ENCODE measurements at places on chromosomes 4 and X. TPM values are rescaled to one million over a fixed set of nuclear protein-coding genes. Genes with fewer than 3 reads are reported as not detected.
A peak's percentile ranks its signal among the peaks of the same experiment; 100 is the strongest.

GABRG1 gene
- not detected for total RNA-seq

HTR2C gene
- not detected for total RNA-seq

SH2D1A gene
- 1.1 TPM for total RNA-seq

EMCN gene
- 46.1 TPM for total RNA-seq

DNA sequence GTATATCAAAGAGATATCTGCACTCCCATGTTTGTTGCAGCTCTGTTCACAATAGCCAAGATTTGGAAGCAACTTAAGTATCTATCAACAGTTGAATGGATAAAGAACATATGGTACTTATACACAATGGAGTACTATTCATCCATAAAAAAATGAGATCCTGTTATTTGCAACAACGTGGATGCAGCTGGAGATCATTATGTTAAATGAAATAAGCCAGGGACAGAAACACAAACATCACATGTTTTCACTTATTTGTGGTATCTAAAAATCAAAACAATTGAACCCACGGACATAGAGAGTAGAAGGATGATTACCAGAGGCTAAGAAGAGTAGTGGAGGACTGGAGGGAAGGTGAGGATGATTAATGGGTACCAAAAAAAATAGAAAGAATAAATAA lies 14.2 kb downstream of the IQCM start:
- no peak overlapping the region for H3K27ac ChIP-seq
- no peaks in the 10 kb centered on the region for H3K4me1 ChIP-seq
- no peaks in the 10 kb centered on the region for H3K36me3 ChIP-seq
- no peak for DNase-seq

DNA sequence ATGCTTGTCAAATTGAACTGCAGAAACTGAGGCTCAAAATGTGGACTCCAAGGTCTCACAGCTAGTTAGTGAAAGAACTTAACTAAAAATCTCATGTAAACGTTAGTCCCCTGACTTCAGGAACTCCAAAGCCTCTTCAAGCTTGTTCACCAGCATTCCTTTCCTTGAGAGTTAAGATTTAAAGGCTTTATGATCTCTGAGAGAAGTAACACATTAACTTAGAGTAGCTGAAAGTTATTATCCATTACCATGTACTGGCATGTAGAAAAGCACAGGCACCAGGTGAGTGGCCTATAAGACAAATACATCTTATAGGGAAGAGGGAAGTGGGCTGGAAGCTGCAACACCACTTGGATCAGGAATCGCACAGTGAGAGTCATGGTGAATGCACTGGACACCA lies 15.3 kb downstream of the PARM1 start:
- no peaks in the 10 kb centered on the region for H3K36me3 ChIP-seq
- peak; percentile 22 for DNase-seq
- H3K4me3 ChIP-seq: no peak overlapping the region
- H3K4me1 ChIP-seq: no peaks in the 10 kb centered on the region

DNA sequence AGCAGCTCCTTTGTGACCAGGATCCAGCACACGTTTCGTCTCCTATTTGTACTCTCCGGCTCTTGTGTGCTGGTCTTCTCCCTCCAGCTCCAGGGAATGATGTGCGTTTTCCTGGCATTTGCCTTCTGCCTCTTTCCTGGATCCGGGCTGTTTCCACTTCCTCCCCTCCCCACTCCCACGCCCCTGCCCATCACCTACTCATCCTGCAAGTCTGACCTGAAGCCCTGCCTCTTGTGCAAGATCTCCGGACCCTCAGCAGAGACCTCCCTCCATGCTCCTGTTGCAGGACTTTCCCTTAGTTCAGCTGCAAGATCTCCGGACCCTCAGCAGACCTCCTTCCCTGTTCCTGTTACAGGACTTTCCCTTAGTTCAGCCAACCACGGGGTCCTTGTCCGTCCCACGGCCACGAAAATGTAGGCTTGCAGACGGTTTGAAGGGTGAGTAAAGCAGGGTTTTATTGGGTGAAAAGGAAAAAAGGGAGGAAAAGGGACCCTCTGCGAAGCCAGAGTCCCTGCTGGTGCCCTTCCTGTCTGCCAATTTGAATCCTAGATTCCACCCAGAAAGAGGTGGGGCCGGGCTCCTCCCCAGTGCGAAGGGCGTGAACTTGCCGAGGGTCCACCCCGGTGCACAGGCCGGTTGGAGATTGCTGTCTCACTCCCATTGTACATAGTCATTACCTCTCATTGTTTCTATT lies 74.4 kb upstream of the IRF2 start:
- no peaks in the 10 kb centered on the region for H3K27me3 ChIP-seq
- H3K27ac ChIP-seq: no peak overlapping the region
- no peaks in the 10 kb centered on the region for H3K36me3 ChIP-seq

- DNase-seq: no peak
- no peak overlapping the region for H3K4me3 ChIP-seq
- H3K4me1 ChIP-seq: no peaks in the 10 kb centered on the region
- H3K36me3 ChIP-seq: no peaks in the 10 kb centered on the region
- H3K27ac ChIP-seq: no peak overlapping the region
Observed at GRCh38 chr4:8546766-8547107, 33.5 kb upstream of the GPR78 start.

GRCh38 chrX:131067846-131068745 lies 9.9 kb downstream of the ARHGAP36 start:
- no peak overlapping the region for H3K27ac ChIP-seq
- H3K36me3 ChIP-seq: no peaks in the 10 kb centered on the region
- H3K27me3 ChIP-seq: peaks cover 22% of the 10 kb centered on the region
- H3K4me1 ChIP-seq: no peaks in the 10 kb centered on the region
- H3K4me3 ChIP-seq: no peak overlapping the region

DNA sequence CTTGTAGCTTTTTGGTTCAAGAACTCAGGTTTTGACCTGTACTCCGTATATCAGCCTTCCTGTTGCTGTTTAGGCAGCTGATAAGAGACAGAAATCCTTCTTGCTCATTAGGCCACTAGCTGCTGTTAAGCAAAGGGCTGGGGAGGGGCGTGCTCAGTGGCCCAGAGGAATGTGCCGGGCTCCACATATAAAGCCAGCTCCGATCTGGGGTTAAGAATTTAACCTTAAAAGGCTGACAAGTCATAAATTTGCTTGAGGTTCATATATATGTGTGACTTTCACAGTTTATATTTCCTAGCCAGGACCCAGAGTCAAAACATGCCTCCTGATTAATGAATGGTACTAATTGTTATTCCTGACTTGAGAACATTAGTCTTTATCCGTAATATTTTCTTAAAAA lies 15.3 kb downstream of the GPC3 start:
- no peaks in the 10 kb centered on the region for H3K4me1 ChIP-seq
- H3K27ac ChIP-seq: no peak overlapping the region
- no peak for DNase-seq
- no peaks in the 10 kb centered on the region for H3K27me3 ChIP-seq
- no peaks in the 10 kb centered on the region for H3K36me3 ChIP-seq

DNA sequence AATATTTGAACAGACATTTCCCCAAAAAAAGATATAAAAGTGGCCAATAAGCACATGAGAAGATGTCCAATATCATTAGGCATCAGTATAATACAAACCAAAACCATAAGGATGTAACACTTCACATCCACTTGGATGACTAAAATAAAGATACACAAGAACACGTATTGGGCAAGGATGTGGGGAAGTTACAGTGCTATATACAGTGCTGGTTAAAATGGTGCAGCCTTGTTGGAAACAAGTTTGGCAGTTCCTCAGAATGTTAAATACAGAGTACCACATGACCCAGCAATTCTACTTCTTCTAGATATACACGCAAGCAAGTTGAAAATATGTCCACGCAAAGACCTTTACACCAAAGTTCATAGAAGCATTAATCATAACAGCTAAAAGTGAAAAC lies 58.9 kb downstream of the HAUS3 start:
- H3K27me3 ChIP-seq: no peaks in the 10 kb centered on the region
- no peak for DNase-seq
- H3K4me3 ChIP-seq: no peak overlapping the region

GRCh38 chr4:42142591-42142990 lies 9.9 kb downstream of the BEND4 start:
- H3K4me3 ChIP-seq: no peak overlapping the region
- H3K27ac ChIP-seq: no peak overlapping the region
- peaks cover 2% of the 10 kb centered on the region for H3K27me3 ChIP-seq
- no peaks in the 10 kb centered on the region for H3K36me3 ChIP-seq
- no peaks in the 10 kb centered on the region for H3K4me1 ChIP-seq
- DNase-seq: no peak

DNA sequence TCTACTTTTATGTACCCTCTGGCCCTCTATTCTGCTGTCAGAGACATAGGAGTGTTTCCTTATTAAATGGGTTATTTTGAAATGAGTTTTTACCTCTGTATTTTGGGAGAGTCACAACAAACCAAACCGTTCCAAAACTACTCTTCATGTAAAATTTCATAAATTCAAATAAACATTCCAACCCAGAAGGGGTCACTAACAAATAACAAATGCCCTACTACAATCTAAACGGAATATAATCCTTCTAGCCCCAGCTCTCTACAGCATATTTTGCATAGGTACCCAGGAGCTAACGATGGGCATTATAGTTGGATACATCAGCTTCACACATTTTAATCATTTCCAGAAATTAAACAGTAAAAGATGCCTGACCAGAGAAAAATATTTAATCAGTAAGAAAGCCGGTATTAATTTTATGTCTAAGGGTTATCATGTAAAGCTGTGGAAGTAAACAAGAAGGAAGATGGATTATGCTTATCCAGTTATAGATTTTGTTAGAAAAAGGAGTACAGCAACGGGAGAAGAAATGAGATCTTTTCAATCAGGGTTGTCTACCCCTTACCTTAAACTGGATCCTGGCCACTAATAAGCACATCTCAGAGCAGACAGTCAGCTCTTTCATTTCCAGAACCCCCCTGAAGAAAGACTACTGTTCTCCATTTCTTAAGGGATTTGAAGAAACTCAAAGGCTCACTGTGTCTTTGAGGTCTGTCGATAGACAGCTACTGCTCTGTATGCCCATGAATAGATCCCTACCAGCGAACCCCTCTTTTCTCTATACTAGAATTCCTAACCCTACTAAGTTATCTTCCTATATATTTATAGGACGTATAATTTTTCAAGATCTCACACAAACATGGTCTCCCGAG lies 1.2 kb downstream of the UGDH start:
- no peaks in the 10 kb centered on the region for H3K36me3 ChIP-seq
- no peak for DNase-seq

GRCh38 chr4:74480267-74480666 lies 35.3 kb downstream of the AREG start:
- H3K27me3 ChIP-seq: no peaks in the 10 kb centered on the region
- no peak overlapping the region for H3K4me3 ChIP-seq
- no peak overlapping the region for H3K27ac ChIP-seq
- no peak for DNase-seq

DNA sequence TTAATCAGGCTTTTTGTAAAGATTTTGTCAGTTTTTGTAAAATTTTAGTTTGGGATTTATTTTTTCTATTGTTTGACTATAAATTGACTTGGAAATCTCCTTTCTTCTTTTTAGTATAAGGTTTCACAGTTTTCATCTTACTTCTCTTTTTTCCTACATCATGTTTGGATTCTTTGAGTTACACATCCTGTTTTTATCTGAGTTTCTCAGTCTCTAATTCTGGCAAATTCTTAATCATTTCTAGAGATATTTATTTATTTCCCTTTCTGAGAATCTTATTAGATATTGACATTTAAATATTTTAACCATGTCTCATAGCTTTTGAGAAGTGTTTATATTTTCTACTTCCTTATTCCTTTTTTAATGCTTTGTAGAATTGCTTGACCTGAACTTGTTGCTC lies 20.7 kb downstream of the USP53 start:
- peaks cover 14% of the 10 kb centered on the region for H3K4me1 ChIP-seq
- H3K36me3 ChIP-seq: no peaks in the 10 kb centered on the region
- no peak overlapping the region for H3K4me3 ChIP-seq

Data from left lung (tissue), 14 donors.